ENCODE measurements at places on chromosomes 5 and 9.

GRCh38 chr5:134248256-134248655 is 22.4 kb upstream of the PPP2CA start:
- no peak for DNase-seq

- DNase-seq, result no peak
These were observed 78.3 kb upstream of the ZNF608 start for GRCh38 chr5:124824637-124825158.

DNA sequence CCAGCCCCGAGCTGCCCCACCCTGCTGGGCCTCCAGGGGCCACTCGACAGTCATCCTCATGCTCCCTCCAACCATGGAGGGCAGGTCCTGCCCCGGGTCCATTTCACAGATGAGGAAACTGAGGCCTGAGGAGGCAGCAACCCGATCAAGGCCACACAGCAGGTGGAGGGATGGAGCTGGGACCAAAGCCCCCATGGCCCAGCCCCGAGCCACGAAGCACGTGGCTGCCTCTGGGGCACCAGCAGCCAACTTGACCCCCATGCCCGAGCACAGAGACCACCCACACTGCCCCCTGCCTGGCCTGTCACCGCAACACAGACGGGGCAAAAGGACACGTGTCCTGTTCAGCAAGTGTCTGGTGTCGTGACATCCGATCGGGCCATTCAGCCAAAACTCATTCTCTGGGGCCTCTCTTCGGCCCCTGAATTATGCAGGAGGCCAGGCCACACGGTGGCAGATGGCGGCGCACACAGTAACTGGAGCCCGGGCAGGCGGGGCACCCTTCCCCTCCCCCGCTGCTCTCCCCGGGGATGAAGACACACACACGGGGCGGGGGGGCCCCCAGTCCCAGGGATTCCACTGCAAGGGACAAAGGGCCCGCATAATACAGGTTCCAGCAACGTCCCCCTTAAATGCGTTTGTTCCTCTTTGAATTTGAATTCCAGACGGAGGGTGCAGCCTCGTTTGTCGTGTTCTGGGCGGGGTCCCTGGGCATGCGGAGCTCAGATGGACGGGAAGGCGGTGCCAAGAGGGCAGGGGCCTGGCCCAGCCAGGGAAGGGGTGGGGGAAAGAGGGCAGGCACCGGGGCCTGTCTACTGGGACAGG is 29.4 kb upstream of the TMEM250 start:
- DNase-seq, result no peak

GRCh38 chr9:125816321-125816720 is 69.1 kb downstream of the PBX3 start:
- DNase-seq, result no peak

GRCh38 chr5:170311511-170312300 is 14.1 kb upstream of the LCP2 start:
- no peak for DNase-seq
